ENCODE measurements at places on chromosomes 16 and 17.

- DNase-seq: no peak
Measured at GRCh38 chr16:69326172-69326873, 4.1 kb downstream of the PDF start.

DNA sequence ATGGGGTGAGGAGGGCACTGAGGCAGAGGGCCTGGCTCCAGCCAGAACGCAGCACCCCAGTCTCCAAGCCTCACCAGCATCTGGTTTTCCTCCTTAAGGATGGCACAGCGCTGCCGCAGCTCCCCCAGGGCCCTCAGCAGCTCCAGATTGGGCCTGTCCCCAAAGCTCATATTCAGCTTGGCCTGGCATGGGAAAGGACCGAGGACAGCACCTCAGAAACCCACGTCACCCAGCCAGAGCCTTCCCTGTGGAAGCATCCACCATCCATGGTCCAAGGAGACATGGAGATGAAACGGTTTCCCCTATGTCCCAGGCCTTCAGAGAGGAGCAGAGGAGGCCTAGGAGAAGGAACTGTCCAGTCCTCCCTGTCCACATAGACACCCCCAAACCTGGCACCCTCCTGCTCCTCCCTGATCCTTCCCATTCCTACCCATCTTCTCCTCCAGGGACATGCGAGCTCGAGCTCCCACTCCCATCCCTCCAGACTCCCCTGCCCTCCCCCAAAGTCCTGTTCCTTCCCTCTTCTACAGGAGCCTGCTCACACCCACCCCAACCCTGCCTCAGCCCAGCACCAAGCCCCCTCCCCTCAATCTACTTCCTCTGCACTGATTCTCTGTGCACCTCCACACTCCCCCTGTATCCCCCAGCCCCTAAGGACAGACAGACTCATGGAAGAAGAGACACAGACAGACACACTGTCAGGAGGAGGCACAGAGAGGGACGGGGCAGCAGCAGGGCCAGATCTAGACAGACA lies 1.8 kb downstream of the TSPOAP1 start:
- DNase-seq: no peak

DNA sequence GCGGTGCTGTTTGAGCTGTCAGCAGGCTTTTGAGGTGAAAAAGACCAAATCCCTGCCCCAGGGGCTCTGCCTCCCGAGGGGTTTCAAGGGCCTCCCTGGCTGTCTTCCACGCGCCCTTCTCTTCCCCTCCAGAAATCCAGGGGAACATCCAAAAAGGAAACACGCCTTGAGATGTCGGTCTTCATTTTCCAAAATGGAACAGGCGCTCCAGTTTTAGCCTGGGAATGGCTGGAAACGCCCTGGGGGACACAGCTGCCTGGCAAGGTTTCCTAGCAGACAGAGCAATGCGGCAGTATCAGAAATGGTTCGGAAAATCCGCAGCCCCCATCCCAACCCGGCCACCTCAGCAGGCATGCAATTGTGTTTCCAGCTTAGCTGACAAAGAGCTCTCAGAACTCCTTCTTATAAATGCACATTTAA lies 16.6 kb upstream of the LITAF start:
- DNase-seq: no peak

- no peak for DNase-seq
Measured at GRCh38 chr17:34726536-34727384, 147.4 kb downstream of the TMEM132E start.

GRCh38 chr16:30346286-30346685 lies 8.8 kb downstream of the CD2BP2 start:
- DNase-seq: no peak
